ENCODE measurements at places on chromosomes 2 and 18. TPM values are rescaled to one million over a fixed set of nuclear protein-coding genes. Genes with fewer than 3 reads are reported as not detected.

The DSG1 gene
- total RNA-seq: 2.0 TPM

The PLEKHH2 gene
- 5.8 TPM for total RNA-seq

The MOB4 gene
- total RNA-seq: 19.8 TPM

The CYP1B1 gene
- 46.1 TPM for total RNA-seq

The SUCLG1 gene
- 197 TPM for total RNA-seq

The SUMO1 gene
- total RNA-seq: 59.2 TPM

The MBD2 gene
- total RNA-seq: 73.4 TPM

The RAB27B gene
- total RNA-seq: 0.16 TPM

The ATP6V1C2 gene
- total RNA-seq: 0.18 TPM

The FBLN7 gene
- total RNA-seq: 2.3 TPM

The ANKRD62 gene
- not detected for total RNA-seq

The LBX2 gene
- 0.60 TPM for total RNA-seq

The IL36G gene
- not detected for total RNA-seq

The TBR1 gene
- total RNA-seq: not detected

The SERPINB10 gene
- total RNA-seq: not detected

The CYBRD1 gene
- total RNA-seq: 110 TPM

The TCF4 gene
- total RNA-seq: 77.4 TPM

The NLRC4 gene
- 2.3 TPM for total RNA-seq

The IL18R1 gene
- total RNA-seq: 1.2 TPM

The ERBB4 gene
- total RNA-seq: 17.9 TPM

The GAREM1 gene
- 19.0 TPM for total RNA-seq

The NHEJ1 gene
- total RNA-seq: 4.7 TPM

The CDK5R2 gene
- total RNA-seq: not detected

The SOX11 gene
- 0.42 TPM for total RNA-seq

The BARD1 gene
- 15.3 TPM for total RNA-seq

The NDC80 gene
- 1.2 TPM for total RNA-seq

The CAB39 gene
- 85.5 TPM for total RNA-seq

The HPCAL1 gene
- 27.2 TPM for total RNA-seq

The C2orf15 gene
- total RNA-seq: 0.26 TPM

The GPAT2 gene
- total RNA-seq: 6.8 TPM

The CGREF1 gene
- 5.6 TPM for total RNA-seq

The SCYGR3 gene
- not detected for total RNA-seq

The CFAP221 gene
- total RNA-seq: 0.97 TPM

Measured in left cardiac atrium (tissue), 4 donors.